Gastroesophageal sphincter (tissue), 4 donors: ENCODE measurements at places on chromosomes 12 and 14. TPM values are rescaled to one million over a fixed set of nuclear protein-coding genes. Genes with fewer than 3 reads are reported as not detected.

Gene UBC
- total RNA-seq = 1,376 TPM

Gene RNASE9
- total RNA-seq = not detected

Gene RTN1
- total RNA-seq = 6.7 TPM

DNA sequence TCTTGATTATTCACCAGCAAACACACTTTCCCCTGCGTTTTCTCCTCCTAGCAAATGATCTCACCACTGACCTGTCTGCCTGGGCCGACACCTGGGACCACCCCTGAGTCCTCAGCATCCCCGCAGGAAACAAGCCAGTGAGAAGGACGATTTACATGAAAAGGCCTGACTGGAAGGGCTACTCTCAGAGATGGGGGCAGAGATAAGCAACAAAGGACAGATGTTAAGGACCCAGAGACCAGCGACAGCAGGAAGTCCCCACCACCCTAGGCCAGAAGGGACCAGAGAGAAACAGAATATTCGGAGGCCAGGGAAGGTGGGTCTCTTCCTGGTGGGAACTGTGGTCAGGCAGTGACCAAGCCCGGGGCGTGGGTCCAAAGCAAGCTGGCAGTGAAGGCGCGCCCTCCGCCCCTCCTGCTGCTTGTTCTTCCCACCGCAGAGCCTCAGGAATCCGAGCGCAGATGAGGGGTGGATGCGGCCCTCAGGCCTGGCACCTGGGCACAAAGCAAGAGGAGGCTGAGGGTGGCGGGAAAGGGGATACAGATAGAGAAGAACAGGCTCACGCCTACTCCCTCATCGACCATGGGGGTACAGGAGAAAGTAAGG is 55.8 kb downstream of the STX2 start:
- ATAC-seq = no peak

DNA sequence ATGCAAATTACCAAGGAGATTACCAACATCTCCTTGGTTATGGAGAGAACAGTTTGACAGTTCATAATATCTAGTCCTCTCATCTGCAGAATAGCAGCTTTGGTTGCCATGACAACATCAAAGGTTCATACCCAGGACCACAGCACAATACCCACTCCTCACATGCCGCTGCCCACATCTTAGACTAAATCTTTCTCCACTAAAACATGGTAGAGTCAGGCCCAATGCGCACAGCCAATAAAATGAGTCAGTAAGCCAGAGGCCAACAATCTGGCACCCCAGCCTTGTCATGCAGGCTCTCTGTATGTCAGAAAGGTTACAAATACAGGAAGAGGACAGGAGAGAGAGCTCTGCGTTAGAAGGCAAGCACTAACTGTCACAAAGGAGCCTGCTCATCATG is 70.6 kb downstream of the KCNK10 start:
- ATAC-seq = no peak

DNA sequence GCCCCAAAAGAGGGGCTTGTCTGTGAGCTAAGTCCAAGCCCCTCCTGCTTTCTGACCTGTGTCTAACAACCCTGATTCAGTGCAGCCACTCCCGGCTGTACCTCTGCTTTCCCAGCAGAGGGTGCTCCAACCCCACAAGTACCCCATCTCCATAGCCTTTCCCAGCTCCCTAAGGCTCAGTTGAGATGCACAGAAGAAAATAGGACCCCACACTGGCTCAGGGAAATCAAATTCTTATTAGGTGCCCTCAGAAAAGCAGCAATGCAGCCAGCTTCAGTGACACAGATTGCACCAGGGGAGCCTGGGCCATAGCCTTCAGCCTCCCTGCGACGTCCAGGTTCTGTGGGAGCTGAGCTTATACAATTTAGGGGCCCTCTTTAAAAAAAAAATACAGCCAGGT is 49.9 kb downstream of the LRRC74A start:
- peak; percentile 81 for ATAC-seq

DNA sequence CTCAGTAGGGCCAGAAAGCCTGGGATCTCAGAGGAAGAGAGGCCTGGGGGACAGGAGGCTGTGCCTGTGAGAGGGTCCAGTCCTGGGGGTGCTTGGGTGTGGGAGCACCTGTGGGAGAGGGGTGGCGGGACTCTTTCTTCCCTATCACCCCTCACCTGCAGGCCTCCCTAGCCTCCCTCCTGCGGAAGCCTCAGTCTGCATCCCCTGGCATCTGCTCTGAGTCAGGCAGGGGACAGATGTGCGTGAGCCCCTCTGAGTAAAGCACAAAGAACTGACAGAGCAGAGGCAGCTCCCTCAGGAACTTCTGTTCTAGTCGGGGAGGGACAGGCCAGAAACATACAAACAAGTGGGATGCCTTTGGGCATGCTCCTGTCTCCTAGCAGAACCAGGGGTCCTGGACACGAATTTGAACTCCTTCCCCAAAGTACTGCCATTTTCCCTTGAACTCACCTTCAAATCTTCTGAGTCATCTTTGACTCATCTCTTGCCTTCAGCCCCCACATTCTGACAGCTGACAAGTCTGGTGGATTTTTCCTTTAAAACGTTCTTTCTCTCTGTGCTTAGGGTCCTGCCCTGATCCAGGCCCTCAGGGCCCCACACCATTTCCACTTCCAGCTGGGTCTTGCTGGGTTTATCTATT is 8.5 kb upstream of the HSP90AA1 start:
- ATAC-seq = no peak

DNA sequence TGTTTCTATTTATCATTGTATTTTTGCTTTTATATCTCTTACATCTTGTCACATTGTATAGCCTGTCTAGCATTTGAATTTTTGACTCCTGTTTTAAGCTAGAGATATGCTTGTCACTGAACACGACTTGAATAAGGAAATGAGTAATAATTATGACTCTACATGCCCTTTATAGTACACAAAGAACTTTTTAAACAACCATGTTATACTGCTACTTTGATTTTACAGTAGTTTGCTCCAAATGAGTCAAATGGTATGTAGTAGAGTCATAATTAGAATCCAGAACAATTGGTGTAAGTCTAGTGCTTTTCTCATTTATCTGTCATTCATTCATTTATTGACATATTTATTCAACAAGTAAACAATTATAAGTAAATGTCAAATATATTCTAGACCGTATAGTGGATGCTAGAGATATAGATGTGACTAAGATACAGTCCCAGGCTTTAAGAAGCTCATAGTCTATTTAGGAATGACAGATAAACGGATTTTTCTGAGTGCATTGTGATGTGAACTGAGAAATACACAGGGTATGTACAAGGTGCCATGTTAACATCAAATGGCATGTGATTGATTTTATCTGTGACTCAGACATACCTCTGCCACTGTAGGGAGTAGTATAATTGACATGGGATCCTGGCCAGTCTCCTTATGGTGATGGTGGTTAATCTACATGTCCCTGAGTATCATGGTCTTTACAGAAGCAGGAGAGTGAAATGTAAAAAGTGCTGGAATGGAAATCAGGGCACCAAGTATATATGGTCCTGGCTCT is 799.7 kb downstream of the DIO2 start:
- no peak for ATAC-seq
